ENCODE measurements at places on chromosomes 6 and 20.

DNA sequence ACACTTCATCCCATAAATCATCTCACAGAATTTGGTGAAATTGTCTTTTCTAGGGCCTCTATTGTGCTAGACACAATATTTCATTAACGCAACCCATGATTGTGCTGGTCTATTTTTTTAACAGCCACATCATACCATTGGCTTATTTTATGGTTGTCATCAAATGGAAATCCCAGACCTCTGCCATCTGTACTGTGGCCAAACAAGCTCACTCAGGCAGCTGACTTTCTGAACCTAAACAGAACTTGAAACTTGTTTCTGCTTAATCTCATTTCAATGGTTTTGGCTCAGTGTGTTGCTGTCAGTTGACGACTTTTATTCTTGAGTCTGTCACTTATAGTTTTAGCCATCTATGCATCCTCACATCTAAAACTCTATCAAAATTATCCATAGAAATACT, 111.8 kb downstream of the HAO1 start:
- DNase-seq, result no peak

- DNase-seq, result no peak
These were observed 261.4 kb upstream of the TFAP2D start for GRCh38 chr6:50451826-50452400.

DNA sequence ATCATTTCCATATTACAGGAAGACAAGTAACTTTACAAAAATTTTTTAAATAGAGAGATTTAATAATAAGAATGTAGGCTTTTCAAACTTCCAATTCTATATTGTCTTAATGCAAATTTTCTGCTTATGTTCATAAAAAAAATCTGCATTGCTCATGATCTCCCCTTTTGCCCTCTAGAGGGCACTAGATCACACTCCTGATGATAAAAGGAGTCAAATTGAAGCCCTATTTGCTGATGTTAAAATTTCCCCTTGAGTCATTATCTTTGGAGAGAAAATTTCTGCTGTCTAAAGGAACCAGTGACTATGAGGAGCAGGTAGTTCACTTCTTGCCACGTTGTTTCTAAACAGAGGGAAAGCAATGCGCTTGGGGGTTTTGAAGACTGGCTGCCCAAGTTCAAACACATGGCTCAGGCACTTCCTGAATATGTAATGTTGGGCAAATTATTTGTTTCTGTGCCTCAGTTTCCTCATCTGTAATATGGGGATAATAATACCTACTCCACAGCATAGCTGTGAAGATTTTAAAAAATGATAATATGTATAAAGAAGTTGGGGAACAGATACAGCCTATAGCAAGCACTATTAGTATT, 874.2 kb downstream of the TFAP2A start:
- peak; percentile 55 for DNase-seq

GRCh38 chr6:46756469-46757213, 9.9 kb downstream of the ANKRD66 start:
- no peak for DNase-seq

DNA sequence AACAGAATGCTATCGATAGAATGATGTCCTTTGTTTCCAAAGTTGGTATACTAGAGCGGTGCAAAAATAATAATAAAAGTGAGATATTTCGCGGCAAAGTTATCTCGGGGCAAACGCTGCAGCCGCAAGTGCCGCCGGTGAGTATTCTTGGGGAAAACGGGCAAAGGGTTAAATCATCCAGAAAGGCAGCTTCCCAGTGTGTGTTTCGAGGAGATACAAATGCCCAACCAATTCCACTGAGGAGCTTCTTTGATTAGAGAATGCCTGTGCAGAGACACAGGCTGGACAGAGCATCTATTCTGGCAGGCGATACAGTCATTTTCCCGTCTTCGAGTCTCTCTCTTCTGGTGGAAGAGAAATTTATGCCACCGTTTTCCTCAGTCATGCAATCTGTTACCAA, 58.0 kb upstream of the MPC1 start:
- no peak for DNase-seq
